Stimulated activated CD4-positive, alpha-beta T cell treated with anti-CD3 and anti-CD28 coated beads, Interleukin-2, amount 100 ng/mL, for 48 hours (primary cell): ENCODE measurements at places on chromosomes 3 and 15.

DNA sequence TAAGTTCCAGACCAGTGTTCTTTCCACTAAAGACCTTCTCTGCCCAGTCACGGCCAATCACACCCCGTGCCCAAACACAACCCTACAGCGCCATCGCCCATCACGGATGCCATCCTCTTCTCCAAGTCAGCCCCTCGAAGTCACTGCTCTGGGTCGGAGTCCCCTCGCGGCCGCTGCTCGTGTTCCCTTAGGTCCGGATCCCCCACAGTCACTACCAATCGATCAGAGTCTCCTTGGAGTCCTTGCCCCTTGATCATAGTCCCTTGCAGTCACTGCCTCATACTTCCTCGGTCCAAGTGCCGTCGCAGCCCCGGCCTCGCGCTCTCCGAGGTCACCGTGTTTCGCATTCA, 461 bp downstream of the PCYT1A start:
- peak; percentile 19 for DNase-seq

DNA sequence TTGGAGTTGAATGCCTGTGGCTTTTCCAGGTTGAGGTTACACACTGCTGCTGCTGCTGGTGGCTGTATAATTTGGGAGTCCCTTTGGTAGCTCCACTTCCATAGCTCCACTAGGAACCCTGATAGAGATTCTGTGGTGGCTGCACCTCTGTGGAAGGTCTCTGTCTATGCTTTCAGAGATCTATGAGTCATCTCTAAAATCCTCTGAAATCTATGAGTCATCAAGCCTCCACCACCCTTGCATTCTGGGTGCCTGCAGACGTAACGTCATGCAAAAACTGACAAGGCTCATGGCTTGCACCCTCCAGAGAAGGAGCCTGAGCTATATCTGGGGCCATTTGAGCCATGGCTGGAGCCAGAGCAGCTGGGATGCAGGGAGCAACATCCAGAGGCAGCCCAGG, 1037.0 kb upstream of the CFAP20DC start:
- peak; percentile 29 for DNase-seq

DNA sequence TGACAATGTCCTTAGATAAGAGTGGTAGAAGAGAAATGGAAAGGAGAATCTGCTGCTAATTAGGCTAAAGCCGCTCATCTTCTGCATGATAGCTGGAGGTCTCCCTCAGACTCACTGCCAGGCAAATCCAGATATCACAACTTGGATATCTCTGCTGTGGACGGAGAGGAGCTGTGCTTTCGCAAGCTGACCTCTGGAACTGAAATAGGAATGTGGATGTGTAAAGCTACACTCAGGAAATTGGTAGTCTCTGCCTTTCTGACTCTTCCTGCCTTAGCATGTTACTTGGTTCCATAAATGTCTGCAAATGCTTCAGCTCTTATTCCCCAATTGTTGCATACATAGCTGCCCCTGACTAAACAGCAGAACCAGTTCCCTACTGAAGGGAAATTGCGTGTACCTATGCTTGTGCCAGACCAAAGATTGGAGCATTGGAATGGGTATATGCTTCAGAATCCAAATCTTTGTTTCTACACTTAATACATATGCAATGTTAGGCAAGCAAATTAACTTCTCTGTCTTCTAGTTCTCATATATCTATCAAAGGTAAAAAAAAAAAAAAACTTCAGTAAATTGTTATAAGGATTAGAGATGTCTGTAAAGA, 74.7 kb upstream of the ROBO2 start:
- DNase-seq, result no peak

- no peak for DNase-seq
Measured at GRCh38 chr3:61157414-61157813, 93.8 kb downstream of the FHIT start.

- DNase-seq, result no peak
Measured at GRCh38 chr15:57343048-57343447, 33.3 kb upstream of the CGNL1 start.

- no peak for DNase-seq
Measured at GRCh38 chr15:89652131-89652530, 3.1 kb downstream of the KIF7 start.

DNA sequence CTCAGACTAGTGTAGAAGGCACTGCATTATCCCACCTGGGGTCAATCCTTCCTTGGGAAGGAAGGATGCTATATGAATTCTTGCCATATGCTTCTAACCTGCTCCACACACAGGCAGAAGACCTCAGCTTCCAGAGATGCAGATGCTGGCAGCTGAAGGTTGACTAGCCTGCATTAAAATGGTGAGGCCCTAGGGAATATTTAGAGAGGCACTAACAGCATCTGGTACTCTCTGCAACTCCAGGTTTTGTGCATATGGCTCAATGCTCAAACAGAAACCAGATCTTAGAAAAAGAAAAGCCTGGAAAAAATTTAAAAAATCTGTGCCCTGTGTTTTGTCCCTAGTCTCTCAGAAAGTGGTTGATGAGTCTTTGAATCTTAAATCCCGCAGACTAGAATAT, 56.0 kb upstream of the MYRIP start:
- no peak for DNase-seq

DNA sequence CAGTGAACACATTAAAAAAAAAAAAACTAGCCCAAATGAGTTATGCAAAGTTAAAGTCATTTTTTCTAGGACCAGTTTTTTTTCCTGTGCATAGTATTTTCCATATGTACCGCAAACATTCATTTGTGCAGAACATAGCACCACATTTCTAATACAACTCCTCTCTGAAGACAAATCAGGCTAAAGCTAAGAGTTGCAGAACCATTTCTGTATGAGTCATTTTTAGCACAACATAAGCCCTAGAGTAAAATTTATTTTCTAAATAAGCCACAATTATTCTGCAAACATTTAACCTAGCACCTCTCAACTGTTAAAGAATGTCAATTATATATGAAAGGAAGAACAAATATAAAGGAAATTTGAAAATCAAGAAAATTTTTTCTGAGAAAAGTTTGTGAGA, 375.8 kb downstream of the TIGIT start:
- DNase-seq, result no peak

GRCh38 chr3:5165698-5166097, 21.8 kb upstream of the EDEM1 start:
- no peak for DNase-seq

- no peak for DNase-seq
Measured at GRCh38 chr3:182886497-182886896, 93.2 kb downstream of the ATP11B start.

- DNase-seq, result no peak
Measured at GRCh38 chr3:100590840-100591147, 18.6 kb upstream of the ADGRG7 start.

DNA sequence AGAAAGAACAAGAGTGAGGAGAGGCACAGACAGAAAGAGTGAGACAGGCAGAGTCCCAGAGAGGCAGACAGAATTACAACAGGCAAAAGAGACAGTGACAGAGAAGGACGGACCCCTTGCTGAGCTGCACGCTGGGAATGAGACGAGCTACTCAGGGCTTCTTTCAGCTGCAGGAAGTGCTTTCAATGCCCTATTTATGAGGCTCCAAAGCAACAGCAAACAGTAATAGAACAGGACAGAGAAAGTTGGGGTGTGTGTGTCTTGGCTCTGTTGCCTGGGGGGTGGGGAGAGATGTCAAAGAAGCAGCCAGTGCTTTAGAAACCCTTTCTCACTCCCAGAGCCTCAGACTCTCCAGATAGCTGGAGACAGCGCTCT, 502 bp upstream of the TIMP4 start:
- DNase-seq, result no peak

GRCh38 chr3:188421151-188421821, 267.3 kb downstream of the LPP start:
- DNase-seq, result no peak

DNA sequence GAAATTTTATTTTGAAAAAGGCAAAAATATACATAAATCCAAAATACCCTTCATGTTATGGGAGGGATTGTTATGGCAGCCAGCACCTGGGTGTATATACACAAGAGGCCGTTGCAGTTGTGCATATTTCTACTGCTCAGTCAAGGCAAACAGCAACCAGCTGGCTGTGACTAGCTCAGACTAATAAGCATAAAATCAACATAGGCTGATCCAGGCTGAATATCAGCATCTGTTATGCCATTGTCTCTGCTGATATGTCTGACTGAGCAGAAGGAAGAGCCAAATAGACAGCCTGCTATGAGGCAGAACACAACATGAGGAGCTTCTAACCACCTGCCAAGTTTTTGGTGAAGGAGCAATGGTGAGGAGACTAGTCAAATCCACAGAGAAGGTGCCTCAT, 457.5 kb upstream of the ALCAM start:
- no peak for DNase-seq

- DNase-seq, result no peak
Measured at GRCh38 chr15:73994912-73995622, 551 bp downstream of the PML start.

- no peak for DNase-seq
Measured at GRCh38 chr15:24224161-24224560, 451.4 kb upstream of the NPAP1 start.

GRCh38 chr3:99638167-99638948, at the start of gene COL8A1:
Gene COL8A1, plus strand, starts transcription at chr3:99638594. Its CDS starts 152,089 bp downstream, at chr3:99790683.
- DNase-seq, result no peak

DNA sequence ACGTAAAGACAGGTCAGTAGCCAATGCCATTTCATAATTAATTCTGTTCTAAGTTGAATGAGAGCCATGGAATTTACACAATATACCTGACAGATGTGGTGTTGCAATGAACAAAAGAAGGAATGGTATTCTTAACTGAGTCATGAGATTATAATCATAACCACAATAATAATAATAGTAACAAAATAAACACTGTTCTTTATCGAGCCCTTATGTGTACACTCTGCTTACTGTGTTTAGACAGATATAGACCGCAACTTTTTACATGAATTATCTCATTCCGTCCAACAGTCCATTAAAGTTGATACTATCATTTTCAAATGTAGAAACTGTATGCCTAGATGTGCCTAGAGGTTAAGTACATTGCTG, 28.2 kb upstream of the SCAANT1 start:
- DNase-seq, result no peak

DNA sequence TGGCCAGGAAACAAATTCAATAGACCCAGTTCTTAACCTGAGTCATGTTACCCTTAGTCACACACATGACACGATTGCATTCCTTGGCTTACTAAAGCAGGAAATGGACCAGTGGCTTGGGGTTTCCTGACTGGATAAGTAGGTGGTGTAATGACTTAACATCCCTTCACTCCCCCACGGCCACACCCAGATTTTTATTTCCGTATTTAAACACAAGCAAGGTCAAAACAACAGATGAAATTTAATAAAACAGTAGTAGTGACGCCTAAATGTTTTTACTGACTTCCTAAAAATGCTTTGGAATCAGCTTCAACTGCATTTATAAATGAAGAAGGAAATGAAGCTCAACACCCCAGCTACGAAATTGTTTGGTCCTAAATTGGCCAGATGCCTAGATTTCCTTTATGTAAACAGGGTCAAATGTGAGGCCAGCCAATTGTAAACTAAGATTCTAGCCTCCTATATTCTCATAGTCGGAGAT, 324.3 kb downstream of the CHST2 start:
- DNase-seq, result no peak

DNA sequence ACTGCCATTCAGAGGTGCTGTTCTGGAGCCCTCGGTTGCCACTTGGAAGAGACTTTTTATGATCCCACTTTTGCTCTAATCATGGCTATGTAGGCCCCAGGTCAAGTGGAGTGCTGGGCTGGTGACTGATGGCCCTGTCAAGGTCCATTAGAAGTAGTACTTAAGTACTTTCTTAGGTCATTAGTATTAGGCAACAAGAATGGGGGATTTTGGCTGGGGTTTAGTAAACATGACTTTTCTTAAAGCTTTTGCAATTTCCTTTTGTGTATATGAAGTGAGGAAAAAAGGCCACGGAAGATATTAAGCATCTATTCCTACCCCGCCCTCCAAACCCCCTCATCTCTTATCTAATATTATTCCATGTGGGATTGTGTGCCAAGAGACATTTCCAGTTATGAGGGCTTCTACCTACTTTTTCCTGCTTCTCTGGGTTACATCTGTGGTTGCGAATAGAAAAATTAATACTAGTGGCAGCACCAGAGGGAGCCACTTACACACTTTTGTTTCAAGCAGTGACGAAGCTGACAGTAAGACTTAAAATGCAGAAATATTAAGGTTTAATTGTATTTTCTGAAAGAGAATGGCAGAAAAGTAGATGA, 13.9 kb downstream of the NLGN1 start:
- no peak for DNase-seq

DNA sequence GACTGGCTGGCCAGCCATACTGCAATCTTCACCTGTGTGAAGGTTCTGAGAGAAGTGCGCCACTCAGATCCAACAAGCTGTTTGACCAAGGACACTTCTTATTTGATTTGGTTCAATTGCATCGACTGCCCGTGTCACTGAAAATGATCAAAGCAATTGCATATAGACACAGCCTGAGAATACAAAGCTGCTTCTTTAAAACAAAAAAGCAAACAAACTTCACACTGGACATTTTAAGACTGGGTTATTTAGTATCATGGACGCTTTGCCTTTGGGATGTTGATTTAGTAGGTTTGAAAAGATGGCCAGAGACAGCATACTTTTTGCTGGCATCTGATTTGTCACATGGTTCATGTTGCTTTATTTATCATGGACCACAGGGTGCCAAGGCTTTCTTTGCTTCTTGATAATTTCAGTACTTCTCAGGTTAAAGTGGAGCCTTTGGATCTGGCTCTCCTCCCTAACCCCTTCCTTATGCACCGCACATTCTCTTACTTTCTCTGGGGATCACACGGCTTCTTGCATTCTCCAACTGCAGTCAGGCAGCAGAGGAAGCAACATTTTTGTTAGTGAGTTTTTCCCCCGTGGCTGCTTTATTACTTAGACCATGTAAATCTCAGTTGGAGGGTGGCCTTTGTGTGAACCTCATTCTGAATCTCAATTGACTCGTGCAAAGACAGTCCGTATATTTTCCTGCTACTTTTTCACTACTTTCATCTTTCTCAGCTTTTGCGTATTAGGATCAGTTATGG, 151.0 kb downstream of the CD47 start:
- no peak for DNase-seq

DNA sequence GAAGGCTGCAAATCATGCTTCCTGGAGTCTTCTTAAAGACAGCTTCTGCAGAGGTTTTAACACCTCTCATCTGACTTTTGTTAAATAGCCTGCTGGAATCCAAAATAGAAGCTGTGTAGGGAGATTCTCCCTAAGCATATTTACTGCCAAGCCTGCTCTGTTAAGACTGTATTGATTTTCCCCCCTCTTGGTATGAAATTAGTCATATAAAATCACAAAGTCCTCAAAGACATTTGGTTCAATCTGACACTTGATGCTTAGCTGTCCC, 94.6 kb downstream of the ITPR1 start:
- DNase-seq, result no peak

DNA sequence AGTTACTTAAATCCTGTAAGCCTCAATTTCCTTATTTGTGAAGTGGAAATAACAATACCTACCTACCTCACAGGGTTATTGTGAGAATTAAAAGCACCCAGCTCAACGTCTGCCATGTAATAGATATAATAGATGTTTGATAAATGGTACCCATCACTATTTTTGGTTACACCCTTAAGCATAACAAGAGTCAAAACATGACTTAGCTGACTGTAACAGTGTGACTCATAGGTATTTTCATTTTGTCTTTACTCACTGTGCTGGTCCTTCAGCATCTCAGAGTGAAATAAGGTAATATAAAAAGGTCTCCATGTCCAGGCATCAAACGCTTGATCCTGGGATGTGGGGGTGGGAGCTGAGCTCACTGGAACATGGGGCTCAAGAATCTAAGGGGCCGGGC, 3.1 kb downstream of the CPLX3 start:
- DNase-seq, result no peak
